ENCODE measurements at places on chromosomes 11 and 22.

DNA sequence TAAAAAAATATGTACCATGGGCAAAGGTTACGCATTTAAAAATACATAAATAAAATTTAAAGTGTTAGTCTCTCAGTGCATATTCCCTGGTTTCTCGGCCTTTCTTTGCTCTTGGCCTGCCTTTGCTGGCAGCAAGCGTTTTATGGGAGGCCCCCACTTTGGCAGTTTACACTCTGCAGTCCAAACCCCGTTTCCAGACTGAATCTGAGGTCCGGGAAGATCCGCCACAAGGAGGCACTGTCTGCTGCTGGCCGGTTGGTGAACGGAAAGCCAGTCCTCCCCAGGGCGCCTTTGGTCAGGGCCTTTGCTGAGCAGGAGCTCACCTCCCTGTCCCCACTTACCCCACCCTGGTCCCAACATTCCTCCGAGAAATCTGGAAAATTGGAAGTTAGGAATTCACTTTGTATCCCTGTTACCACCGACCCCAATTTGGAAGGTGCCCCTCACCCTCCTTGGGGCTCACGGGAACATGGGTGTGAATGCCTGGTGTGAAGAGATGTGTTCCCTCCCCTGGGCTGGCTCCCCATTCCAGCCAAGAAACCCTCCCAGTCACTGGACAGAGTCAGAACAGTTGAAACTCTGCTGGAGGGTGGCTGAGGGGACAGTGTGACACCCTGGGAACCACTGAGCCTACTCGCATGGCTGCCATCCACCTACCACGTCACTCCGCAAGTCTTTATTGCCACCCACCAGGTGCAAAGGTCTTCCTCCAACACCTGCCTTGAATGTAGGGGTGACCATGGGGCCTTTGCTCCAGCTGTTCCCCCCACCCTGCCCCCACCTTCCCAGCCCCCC is 9.4 kb upstream of the SF1 start:
- DNase-seq = peak; percentile 33

DNA sequence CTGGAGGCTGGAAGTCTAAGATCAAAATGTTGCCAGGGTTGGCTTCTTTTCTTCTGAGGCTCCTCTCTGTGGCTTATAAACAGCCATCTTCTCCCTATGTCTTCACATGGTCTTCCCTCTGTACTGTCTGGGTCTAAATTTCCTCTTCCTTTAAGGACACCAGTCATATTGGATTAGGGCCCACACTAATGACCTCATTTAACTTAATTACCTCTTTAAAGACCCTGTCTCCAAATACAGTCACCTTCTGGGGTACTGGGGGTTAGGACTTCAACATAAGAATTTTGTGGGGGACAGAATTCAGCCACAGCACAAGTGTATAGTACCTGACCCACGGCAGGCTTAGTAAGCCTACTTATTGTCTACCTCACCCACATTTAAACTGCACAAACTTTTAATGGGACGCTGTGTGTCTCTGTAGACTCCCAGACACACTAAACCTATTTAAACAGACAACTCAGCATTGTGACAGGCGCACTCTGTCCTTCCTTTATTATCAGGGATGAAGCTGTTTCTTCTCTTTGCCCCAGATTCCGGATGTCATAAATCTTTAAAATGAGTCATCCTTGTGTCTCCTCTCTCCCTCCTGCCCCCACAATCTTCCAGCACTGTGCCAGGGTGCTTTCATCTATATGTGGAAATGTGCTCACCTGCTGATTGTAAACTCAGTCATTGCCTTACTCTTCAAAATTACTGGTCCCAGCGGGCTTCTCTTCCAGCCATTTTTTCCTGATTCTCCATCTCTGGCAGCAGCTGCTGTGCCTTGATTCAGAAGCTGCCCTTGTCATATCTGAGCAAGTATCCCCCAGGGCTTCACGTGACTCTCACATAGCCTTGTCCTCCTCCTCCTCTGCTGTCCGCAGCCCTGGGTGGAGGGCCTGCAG is 5.4 kb upstream of the MAPK8IP1 start:
- DNase-seq = no peak

GRCh38 chr11:69481393-69481844 is at the start of gene LINC01488:
Gene LINC01488, plus strand, starts transcription at chr11:69481663.
- no peak for DNase-seq

DNA sequence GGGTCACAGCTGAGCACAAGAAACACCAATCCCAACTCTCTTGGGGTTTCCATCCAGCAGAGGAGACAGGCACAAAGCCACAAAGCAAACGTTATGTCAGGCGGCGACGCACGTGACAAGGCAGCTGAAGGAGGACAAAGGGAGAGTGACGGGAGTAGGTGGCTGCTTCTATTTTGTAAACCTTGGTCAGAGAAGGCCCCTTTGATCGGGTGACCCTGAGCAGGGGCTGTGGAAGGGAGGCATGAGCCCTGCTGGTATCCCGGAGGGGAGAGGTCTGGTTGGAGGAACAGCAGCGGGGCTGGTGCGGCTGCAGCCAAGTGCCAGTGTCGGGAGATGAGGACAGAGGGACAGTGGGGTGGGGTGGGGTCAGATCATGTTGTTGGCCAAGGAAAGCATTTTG is 17.3 kb upstream of the RFPL3 start:
- no peak for DNase-seq
